Aorta (tissue), 5 donors: ENCODE measurements at places on chromosomes 2 and 18.

- H3K27me3 ChIP-seq: no peaks in the 10 kb centered on the region
- DNase-seq: no peak
- H3K36me3 ChIP-seq: no peaks in the 10 kb centered on the region
- H3K4me3 ChIP-seq: no peak overlapping the region
- H3K27ac ChIP-seq: no peak overlapping the region
Observed at GRCh38 chr18:63109802-63110201, 209.8 kb downstream of the BCL2 start.

- H3K4me1 ChIP-seq: no peaks in the 10 kb centered on the region
- H3K27ac ChIP-seq: no peak overlapping the region
- no peaks in the 10 kb centered on the region for H3K36me3 ChIP-seq
- DNase-seq: no peak
- H3K27me3 ChIP-seq: no peaks in the 10 kb centered on the region
- H3K4me3 ChIP-seq: no peak overlapping the region
Observed at GRCh38 chr2:136534811-136535210, 230.5 kb upstream of the THSD7B start.

- H3K27me3 ChIP-seq: no peaks in the 10 kb centered on the region
- H3K36me3 ChIP-seq: no peaks in the 10 kb centered on the region
- peak within 1 kb of the TSS; percentile 93 for H3K4me3 ChIP-seq
- no peak within 1 kb of the TSS for H3K27ac ChIP-seq
- H3K4me1 ChIP-seq: peaks cover under 1% of the 10 kb centered on the region
Observed at GRCh38 chr2:6865346-6866274, at the start of gene CMPK2. Gene CMPK2, minus strand, starts transcription at chr2:6865907. Its CDS starts 211 bp downstream, at chr2:6865696.

DNA sequence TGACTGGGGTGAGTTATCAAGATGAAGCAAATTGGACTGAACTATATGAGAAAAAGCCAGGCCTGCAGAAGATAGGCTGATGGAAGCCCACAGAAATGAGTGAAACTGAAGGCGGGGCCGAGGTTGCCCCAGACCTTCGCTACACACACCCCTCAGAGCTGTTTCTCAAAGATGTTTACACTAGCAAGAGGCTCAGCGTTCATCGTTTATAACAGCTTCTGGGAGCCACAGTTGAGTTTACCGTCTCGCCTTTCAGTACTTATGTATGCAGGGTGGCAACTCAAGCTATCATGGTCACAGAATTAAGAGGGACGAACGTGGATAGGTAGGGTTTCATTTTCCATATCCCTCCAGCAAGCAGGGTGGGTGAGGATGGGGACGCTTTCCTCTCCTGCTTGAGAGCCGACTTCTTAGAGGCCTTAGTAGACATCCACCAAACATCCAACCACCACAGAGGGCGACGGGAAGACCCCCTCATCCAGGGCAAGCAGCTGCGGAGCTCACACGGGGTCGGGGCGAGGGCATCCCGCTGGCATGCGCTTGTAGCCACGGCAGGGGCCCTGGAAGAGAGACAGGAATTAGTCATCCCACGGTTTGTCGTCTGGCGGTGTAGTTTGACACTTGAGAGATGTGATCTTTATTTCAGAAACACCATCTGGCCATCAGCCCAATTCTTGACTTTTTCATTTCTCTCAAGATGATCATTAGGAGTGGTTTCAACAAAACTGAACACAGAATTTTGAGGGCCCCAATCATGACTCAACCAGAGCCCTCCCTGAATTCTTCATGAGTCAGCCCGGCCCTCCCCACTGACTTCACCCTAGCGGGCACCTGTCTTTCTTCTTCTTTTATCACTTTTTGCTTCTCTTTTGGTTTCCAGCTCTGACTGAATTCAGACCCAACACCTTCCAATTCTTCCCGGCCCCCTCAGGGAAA lies 109.1 kb upstream of the CTDP1 start:
- peak; percentile 46 for DNase-seq
- no peak overlapping the region for H3K27ac ChIP-seq
- H3K36me3 ChIP-seq: no peaks in the 10 kb centered on the region
- H3K4me3 ChIP-seq: no peak overlapping the region
- H3K27me3 ChIP-seq: no peaks in the 10 kb centered on the region

GRCh38 chr2:201999279-201999678 lies 34.4 kb upstream of the FZD7 start:
- no peak overlapping the region for H3K27ac ChIP-seq
- H3K4me1 ChIP-seq: no peaks in the 10 kb centered on the region
- H3K4me3 ChIP-seq: no peak overlapping the region

DNA sequence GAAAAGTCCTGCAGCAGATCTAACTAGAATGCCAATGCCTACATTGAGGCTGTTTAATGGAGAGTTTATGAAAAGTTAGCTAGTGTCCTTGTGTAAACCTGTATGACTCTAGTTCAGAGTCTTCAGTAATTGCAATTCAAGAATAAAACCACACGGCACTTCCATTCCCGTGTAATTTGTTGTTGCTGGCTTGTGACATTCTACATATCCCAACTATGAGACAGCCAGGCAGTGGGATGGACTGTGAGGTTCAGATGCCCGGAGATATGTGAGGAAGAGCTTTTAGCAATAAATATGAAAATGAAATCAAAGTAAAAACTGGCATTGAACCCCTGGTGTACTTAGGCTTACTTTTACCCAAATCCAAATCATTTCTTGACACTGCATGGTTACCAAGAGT lies 263.4 kb downstream of the NEDD4L start:
- no peak overlapping the region for H3K4me3 ChIP-seq
- no peak for DNase-seq
- H3K36me3 ChIP-seq: no peaks in the 10 kb centered on the region
- no peaks in the 10 kb centered on the region for H3K27me3 ChIP-seq
- no peaks in the 10 kb centered on the region for H3K4me1 ChIP-seq
- no peak overlapping the region for H3K27ac ChIP-seq

DNA sequence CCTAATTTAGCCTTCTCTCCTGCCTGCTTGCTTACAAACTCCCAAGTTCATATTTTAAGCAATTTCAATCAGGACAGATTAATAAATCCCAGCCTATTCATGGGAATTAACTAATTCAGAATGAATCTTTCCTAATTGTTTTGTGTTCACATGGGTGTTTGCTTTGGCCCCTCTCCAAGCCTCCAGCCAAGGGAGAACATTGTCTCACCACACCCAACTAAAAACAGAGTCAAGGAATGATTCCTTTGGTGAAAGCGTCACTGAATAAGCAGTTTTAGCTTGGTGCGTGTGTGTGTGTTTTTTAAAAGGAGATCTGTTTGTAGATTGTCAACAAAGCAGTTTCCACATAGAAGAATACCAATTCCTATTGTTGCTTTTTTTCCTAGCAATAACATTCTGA lies 43.0 kb upstream of the DSG1 start:
- H3K4me3 ChIP-seq: no peak overlapping the region
- no peaks in the 10 kb centered on the region for H3K27me3 ChIP-seq
- H3K4me1 ChIP-seq: no peaks in the 10 kb centered on the region
- H3K27ac ChIP-seq: no peak overlapping the region
